ENCODE measurements at places on chromosomes 7 and 10.
A peak's percentile ranks its signal among the peaks of the same experiment; 100 is the strongest.

GRCh38 chr10:59711871-59712494 lies 2.3 kb upstream of the SLC16A9 start:
- DNase-seq = no peak

DNA sequence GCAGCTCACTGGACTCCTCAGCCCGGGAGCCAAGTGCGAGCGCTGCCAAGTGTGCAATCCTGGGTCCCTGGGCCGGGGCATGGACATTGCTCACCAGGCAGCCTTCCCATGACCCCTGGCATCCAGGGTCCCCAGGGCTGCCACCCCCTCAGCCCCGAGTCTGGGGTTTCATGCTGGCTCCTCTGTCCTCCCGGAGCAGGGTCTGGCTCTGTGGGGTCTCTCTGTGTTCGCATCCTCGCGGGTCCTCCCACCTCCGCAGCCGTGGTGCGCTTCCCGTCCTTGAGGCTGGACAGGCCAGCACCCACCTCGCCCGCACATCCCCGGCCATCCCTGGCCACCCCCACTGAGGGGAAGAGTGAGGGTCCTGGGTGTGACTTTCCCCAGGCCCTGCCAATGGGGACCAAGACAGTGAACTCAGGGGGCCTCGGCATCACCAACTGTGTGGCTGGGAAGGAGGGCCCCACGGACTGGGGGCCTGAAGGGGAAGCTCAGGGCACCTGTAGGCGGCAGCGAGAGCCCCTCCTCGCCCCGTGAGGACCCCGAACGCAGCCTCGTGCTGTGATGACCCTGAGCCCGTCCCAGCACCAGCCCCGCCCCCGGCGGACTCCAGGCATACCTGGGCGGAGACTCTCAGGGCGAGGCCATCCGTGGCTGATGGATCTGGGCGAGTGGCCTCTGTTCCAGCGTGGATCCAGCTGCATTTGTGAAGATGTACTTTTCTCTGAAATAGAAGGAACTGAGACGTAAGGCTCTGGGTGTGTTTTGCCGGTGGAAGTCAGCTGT lies 50.3 kb upstream of the CFAP46 start:
- no peak for DNase-seq

DNA sequence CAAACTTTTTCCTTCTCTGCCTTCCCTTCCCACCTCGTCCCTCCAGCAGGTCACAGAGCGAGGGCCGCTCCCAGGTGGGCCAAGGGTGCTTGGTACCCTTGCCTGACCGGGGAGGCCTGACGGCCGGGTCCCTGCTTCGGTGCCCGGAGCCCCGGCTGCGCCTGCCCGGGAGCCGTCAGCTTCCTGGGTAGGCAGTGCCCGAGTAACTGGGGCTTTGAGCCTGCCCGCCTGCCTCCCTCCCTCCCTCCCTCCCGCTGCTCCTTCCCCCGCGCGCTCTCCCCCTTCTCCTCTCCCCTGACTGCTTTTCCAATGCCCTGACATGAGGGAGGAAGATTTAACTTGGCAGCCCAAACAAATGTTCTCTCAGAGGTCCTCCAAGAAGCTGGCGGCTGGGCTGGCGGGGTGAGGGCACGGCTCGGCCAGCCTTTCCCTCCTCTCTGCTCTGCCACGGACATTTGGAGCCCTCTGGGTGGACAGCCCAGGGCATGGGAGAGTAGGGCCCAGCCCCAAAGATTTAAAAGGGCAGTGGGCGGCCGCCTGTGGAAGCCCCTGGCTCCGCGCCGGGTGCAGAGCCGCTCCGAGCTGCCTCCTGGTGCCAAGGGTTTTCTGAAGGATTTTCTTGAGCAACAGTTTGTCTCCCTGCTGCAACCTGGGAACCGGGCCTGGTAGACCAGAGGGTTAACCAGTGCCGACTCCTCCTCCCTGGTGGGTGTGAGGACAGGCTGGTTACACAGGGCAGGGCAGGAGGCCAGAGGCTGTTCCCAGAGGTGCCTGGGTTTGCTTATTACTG lies 2.0 kb downstream of the ZMIZ1 start:
- DNase-seq = peak; percentile 77

- DNase-seq = no peak
Observed at GRCh38 chr10:52212802-52213201, 101.3 kb upstream of the DKK1 start.

DNA sequence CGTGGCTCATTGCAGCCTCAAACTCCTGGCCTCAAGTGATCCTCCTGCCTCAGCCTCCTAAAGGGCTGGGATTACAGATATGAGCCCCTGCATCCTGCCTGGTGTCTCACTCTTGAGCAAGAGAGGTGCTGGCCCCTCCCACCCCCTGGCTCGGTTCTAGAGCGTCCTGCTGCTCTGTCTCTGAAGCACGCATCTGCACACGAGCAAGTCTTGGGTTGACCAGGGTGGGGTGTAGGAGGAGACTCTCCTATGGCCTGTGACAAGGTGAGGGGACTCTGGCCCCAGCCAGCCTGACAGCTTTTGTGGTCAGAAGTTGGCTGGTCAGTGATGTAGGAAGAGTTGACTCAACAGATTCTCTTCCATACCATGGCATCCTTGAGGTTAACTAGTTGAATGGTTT lies 110.7 kb upstream of the CARD11 start:
- DNase-seq = no peak

DNA sequence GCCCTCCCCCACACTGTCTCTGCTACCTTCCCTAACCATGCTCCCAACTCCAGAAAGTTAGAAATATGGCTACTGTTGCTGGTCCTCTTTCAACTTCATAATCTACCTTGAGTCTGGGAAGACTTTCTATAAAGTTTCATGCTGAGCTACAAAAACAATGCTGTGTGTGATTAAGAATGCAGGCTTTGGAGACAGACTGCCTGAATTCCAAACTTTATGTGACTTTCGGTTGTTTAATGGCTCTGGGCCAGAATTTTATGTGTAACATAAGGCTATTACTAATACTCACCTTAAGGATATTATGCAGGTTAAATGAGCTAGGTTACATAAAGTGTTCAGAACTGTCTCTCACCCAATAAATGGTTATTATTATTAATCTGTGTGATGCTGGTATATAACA lies 19.1 kb downstream of the BET1 start:
- DNase-seq = no peak

GRCh38 chr7:5589819-5590595 lies 166.4 kb upstream of the TNRC18 start:
- no peak for DNase-seq

- no peak for DNase-seq
Observed at GRCh38 chr10:50251394-50251793, at the start of gene ASAH2. Gene ASAH2, minus strand, starts transcription at chr10:50251516. Its CDS starts 2,906 bp downstream, at chr10:50248610.

DNA sequence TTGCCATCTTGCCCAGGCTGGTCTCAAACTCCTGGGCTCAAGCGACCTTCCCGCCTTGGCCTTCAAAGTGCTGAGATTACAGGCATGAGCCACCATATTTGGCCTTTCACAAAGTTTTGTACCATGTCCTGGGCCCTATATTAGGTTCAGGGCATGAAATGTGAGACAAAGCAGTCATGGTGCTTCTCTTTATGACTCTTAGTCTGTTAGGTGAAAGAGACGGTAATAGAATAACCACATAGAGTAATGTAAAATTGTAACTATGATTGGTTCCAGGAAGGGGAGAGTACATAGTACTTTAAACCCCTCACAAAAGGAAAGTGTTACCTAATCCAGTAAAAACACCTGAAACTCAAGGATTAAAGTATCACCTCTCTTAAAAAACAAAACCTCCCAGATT lies 144.7 kb downstream of the SPAG6 start:
- DNase-seq = no peak

DNA sequence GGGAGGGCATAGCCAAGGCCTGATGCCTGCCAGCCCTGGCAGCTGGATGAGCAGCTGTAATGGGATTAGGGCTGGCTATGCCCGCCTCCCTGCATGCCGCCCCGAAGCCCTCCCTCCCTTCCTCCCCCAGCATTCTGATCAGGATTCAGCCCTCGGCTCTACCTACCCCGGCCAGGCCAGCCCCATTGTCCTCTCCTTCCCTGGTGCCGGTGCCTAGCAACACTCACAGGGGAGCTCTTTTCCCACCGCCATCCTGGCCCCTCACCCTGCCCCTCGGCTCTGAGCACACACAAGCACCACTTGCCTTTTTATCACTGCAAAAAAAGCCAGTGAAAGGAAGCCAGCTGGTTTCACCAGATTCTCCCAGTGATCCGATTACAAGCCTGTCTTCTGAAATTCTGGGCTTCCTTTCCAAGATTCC lies 9.0 kb upstream of the ADCYAP1R1 start:
- DNase-seq = no peak

- DNase-seq = no peak
Observed at GRCh38 chr7:41981046-41982040, 255.7 kb downstream of the GLI3 start.

GRCh38 chr10:5656737-5657579 lies 9.4 kb downstream of the ASB13 start:
- DNase-seq = no peak

GRCh38 chr7:17774248-17774647 lies 166.0 kb downstream of the SNX13 start:
- DNase-seq = peak; percentile 76

DNA sequence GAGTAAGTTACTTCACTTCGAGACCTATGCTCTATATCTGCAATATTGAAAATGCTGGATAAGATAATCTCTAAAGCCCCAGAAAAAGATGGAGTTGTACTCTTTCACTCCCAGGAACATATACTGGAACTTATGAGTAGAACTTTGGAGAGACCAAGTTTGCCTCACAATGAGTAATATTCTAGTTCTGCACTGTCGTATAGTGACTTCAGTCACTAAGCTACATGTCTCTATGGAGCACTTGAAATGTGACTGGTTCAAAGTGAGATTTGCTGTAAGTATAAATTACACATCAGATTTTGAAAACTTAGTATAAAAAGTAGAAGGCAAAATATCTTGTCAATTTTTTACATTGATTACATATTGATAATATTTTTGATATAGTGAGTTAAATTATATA lies 116.4 kb downstream of the PTEN start:
- no peak for DNase-seq

- no peak for DNase-seq
Observed at GRCh38 chr10:52993109-52993508, 220.5 kb upstream of the MBL2 start.

- DNase-seq = no peak
Observed at GRCh38 chr10:46002916-46003693, 27.3 kb downstream of the NCOA4 start.

DNA sequence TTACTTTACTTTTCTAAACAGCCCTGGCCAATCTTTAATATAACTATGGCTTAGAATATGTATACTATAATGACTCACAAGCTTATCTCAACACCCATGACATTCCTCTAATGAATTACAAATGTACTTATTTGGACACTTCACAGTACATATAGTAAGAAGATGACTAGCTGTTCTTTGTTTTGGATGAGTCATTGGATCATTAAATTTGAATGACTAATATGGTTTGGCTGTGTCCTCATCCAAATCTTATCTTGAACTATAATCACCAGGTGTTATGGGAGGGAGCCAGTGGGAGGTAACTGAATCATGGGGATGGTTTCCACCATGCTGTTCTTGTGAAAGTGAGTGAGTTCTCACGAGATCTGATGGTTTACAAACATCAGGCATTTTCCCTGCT lies 807.5 kb upstream of the SORCS1 start:
- peak; percentile 90 for DNase-seq

GRCh38 chr7:93890464-93891068 lies at the start of gene TFPI2:
Gene TFPI2, minus strand, starts transcription at chr7:93890753. Its CDS starts 75 bp downstream, at chr7:93890678.
- peak; percentile 23 for DNase-seq

GRCh38 chr7:9603291-9603690 lies 1169.9 kb downstream of the NXPH1 start:
- no peak for DNase-seq

DNA sequence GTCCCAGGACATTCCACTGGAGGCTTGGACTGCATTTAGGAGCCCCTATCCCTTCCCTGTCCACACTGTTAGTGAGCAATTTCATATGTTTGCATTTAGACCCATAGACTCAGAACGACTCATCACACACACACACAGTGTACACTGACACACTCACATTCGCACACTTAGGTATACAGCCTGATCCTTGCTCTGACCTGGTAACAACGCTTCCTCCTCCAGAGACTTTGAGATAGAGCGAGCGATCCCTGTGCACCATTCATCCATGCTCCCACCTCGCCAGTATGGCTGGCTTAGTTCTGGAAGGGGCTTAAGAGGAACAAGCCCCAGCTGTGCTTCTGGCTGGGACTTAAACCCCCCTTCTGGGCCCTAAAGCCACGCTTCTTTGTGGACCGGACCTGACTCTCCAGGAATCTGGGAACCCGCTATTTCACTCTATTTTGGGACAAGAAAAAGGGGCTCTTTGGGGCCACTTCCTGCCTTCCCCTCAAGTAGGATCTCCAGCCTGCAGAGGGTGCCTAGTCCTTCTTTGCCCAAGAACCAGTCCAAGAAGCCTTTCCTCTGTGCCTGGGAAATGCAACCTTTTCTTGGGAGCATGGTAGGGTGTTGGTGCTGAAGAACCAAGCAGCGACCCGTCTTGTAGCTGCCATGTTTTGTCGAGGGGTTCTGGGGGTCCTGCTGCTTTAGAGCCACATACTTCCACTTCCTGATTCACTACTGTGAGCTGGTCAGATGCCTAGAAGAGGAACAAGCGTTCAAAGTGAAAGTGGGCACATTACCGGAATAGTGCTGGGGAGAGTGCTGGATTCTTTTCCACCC lies 1.1 kb upstream of the HOXA13 start:
- no peak for DNase-seq

- DNase-seq = peak; percentile 45
Observed at GRCh38 chr10:111836571-111836970, 347.0 kb downstream of the GPAM start.

DNA sequence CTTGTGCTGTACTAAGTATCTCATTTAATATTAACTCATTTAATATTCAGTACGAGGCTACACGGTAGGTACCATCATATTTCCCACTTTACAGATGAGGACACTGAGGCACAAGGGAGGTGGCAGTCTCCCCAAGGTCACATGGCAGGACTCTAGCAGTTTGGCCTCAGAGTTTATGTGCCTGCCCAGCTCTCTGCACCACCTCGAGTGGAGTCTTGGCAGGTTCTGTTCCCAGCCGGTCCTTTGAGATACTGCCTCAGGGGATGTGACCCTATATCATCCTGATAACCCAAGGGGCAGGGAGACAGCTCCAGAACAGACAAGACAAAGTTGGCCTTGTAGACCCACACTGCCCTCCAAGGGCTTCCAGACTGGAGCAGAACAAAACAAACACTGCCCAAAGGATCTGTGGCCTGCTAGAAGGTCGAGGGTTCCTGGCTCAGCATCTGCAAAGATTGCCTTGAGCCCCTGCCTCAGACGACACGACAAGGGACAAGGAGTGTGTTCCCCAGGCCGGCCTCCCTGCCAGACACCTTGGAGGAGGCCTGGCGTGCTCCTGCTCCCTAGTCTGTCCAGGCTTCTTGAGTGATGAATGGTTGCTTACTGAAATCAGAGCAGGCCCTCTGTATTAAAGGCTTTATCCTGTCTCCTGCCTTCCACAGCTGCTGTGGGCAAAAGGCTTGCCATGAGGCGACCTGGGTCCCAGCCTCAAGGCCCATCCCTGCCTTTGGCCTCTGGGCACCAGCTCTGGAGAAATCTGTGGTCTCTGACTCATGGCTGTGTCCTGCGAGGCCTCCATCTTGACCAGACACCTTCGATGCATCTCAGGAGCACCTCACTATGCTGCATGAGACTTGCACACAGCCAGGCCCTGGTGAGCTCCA lies 3.9 kb upstream of the PWWP2B start:
- DNase-seq = no peak

- DNase-seq = no peak
Observed at GRCh38 chr7:130329681-130330080, 14.9 kb upstream of the CPA5 start.

- DNase-seq = no peak
Observed at GRCh38 chr7:41818765-41819398, 116.0 kb upstream of the INHBA start.

All from skeletal muscle cell (primary cell).